ENCODE measurements at places on chromosomes 1 and 21. TPM values are rescaled to one million over a fixed set of nuclear protein-coding genes. Genes with fewer than 3 reads are reported as not detected.

LCE1D gene
- not detected for total RNA-seq

DNA sequence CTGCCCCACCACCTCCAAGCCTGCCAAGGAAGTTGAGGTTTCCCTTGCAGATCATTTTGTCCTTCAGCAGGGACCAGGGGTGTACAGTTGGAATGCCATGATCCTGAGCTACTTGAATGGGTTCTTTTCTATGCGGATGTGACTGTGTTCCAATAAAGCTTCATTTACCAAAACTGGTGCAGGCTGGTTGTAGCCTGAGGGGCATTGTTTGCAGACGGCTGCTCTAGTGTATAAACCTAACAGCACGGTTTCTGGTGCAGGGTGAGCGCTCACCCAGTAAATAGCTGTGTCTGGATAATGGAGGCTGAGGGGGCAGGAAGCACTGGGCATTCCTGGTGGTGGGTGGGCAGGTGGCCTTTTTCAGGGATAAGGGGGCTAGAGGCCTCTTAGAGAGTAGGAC, 72.7 kb upstream of the ACTL8 start:
- H3K27ac ChIP-seq, result no peak overlapping the region
- H3K36me3 ChIP-seq, result no peaks in the 10 kb centered on the region
- no peak for DNase-seq

DNA sequence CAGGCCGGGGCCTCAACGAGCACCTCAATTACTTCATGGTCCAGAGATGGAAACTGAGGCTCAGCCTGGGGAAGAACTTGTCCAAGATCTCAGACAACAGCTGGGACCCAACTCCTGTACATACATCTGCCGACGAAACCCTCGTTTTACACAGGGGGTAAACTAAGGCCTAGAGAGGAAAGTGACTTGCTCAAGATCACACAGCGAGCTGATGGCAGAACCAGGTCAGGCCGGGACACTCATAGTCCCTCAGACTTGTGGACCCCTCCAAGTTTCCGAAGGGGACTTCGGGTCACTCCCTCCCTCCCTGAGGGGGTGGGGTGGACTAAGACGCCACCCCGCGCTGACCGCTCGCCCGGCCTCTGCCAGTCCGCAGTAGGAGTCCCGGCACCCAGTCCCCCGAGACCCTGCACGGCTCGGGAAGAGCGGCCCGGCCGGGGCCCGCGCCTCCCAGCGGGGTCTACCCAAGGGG, 430 bp downstream of the WASF2 start:
- H3K36me3 ChIP-seq, result peaks cover 5% of the 10 kb centered on the region
- H3K27ac ChIP-seq, result peak overlapping the region; percentile 97
- H3K4me1 ChIP-seq, result peaks cover 37% of the 10 kb centered on the region
- H3K4me3 ChIP-seq, result peak overlapping the region; percentile 97

MTARC2 gene
- total RNA-seq, result not detected

PTPRU gene
- 0.83 TPM for total RNA-seq

TUFT1 gene
- total RNA-seq, result 4.8 TPM

- no peaks in the 10 kb centered on the region for H3K4me1 ChIP-seq
- H3K27me3 ChIP-seq, result no peaks in the 10 kb centered on the region
Measured at GRCh38 chr1:114561333-114561732, 20.1 kb downstream of the BCAS2 start.

DNA sequence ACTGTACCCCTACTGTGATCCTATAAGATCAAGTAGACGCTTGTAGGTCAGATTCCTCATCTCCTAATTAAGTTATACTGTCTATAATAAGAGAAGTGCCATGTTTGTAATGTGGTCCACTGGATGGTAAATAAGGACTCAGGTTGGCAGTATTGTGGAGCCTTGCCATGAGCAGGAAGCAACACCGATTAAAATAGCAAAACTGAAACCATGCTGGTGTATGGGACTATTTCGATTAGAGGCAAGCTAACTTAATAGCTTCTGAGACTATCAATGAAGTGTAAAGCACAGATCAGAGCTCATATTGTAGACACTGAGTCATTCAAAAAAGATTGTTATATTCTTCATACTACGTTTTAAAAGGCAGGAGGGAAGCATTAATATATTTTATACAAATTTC, 348.8 kb downstream of the HHAT start:
- H3K36me3 ChIP-seq, result no peaks in the 10 kb centered on the region
- no peaks in the 10 kb centered on the region for H3K4me1 ChIP-seq
- no peak overlapping the region for H3K4me3 ChIP-seq
- no peak overlapping the region for H3K27ac ChIP-seq
- no peak for DNase-seq

LCE2A gene
- not detected for total RNA-seq

- H3K27ac ChIP-seq, result no peak overlapping the region
- H3K4me1 ChIP-seq, result no peaks in the 10 kb centered on the region
Measured at GRCh38 chr1:82517586-82517985, 716.9 kb downstream of the ADGRL2 start.

MCOLN3 gene
- 0.74 TPM for total RNA-seq

EDARADD gene
- 1.9 TPM for total RNA-seq

- H3K27me3 ChIP-seq, result no peaks in the 10 kb centered on the region
- H3K36me3 ChIP-seq, result no peaks in the 10 kb centered on the region
- H3K4me1 ChIP-seq, result peaks cover 17% of the 10 kb centered on the region
- H3K27ac ChIP-seq, result no peak overlapping the region
- peak overlapping the region; percentile 94 for H3K4me3 ChIP-seq
Measured at GRCh38 chr1:151147132-151147503, 687 bp upstream of the SEMA6C start.

DNA sequence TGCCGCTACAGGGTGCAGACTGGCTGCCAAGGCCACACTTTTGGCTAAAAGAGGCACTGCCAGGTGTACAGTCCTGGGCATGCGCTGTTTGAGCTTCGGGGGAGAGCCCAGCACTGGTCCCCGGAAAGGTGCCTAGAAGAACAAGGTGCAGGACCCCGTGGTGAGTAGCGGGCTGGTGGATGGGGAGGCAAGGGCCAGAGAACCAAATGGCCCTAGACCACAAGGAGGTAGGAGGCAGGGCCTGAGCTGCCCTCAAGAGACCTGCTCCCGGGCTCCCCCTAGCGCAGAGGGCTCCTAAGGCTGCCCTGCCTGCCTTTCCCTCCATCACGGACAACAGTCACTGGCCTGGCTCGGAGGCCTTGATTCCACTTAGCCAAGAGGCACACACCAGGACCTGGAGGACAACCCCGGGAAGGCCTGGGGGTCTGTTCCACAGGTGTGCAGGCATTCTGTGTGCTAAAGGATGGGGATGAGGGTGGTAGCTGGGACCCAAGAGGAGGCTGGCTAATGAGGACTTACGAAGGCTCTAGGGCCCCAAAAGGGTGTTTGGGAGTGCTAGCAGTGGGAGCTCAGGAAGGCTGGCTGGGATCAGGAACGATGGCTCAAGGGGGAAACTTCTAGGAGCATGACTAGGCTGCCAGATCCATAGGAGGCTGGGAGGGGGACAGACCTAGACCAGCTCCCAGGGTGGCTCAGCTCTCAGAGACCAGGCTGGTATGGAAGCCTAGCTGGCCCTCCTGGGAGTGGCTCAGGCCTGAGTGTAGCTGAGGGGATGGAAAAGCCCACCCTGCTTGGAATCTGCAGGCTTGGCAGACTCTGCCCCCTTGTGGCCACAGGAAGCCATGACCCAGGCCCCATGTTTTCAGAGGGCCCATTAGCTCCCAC, 742 bp downstream of the ARTN start:
- peak overlapping the region; percentile 72 for H3K4me3 ChIP-seq
- no peaks in the 10 kb centered on the region for H3K36me3 ChIP-seq
- peaks cover 23% of the 10 kb centered on the region for H3K4me1 ChIP-seq
- peak; percentile 80 for DNase-seq

DMBX1 gene
- total RNA-seq, result not detected

FAM3B gene
- not detected for total RNA-seq

DNA sequence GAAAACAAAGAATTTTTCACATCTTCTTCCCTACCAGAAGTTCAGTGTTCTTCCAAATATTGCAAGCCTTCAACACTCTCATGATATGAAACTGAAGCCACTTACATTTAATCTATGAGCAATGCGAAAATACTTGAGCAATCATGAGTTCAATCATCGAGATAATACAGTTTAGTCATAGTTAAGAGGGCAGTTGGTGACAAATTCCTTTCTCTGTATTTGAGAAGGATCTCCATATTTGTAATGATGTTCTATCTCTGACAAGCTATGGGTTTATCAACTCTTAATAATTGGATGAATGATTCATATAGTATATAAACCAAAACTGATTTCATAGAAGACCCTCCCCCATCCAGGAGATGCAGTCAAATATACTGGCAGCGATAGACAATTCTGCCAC, 29.7 kb upstream of the PYHIN1 start:
- peak overlapping the region; percentile 21 for H3K4me3 ChIP-seq
- no peak for DNase-seq
- peaks cover 1% of the 10 kb centered on the region for H3K36me3 ChIP-seq

AHCYL1 gene
- 101 TPM for total RNA-seq

CBR1 gene
- total RNA-seq, result 38.5 TPM

DNA sequence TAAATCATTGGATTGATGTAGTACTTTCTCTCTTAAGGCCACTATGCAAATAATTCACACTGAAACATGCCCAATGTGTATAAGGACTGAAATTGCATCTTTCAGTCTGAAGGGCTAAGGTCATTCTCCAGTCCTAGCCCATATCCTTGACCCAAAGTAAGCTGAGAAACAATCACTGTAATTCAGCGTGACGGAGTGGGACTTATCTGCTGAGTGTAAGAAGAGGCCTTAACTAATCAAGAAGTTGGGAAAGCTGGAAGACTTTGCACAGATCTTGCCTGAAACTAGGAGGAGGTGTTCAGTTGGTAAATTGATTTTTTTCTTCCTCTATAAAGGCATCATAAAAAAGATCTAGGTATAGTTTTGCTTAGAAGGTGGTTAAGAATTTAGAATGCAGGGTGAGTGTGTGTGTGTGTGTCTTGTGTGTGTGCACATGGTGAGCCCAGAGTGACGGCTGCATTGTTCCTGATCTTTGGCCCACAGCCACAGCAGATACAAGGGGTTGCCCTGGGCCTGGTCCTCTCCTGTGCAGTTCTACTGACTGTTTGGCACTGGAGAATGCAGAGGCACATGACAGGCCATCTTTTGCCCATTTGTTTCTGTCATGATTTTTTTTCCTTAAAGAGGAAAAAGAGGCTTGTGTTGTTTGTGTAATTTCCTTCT, 13.3 kb upstream of the PPP2R5A start:
- no peaks in the 10 kb centered on the region for H3K36me3 ChIP-seq
- H3K4me1 ChIP-seq, result no peaks in the 10 kb centered on the region
- peaks cover 8% of the 10 kb centered on the region for H3K27me3 ChIP-seq
- H3K4me3 ChIP-seq, result no peak overlapping the region
- no peak for DNase-seq

GRCh38 chr1:228321435-228321834, 85.2 kb downstream of the TRIM11 start:
- H3K4me3 ChIP-seq, result no peak overlapping the region
- no peak for DNase-seq
- H3K36me3 ChIP-seq, result no peaks in the 10 kb centered on the region
- no peak overlapping the region for H3K27ac ChIP-seq

DNA sequence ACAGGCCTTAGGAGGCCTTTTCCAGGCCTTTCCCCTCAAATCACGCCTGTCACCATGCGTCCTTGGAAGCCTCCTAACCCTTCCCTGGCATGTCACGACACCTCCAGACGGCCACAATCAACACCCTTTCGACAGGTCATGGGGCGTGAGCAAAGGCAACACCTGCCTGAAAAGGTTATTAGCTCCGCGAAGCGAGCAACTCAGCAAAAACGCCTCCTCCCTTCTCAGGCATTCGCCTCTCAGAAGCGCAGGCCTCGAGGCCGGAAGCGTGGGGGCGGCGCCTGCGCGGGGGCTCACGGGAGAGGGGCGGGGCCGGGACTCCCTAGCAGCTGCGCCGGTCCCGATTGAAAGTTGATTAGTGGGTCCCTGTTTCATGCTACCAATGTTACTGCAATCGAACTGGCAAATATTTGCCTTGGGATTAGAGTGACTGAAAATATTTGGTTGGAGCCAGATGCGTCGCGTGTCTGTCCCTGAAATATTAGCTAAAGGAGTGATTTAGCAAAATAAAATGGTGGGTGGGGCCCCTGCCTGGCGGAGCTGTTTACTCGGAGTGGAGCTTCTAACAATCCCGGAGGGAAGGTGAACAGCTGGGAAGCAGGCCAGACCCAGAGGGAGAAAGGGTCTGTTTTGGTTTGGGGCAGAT, 44.9 kb downstream of the GFI1 start:
- H3K4me3 ChIP-seq, result no peak overlapping the region
- H3K4me1 ChIP-seq, result peaks cover 19% of the 10 kb centered on the region
- H3K36me3 ChIP-seq, result no peaks in the 10 kb centered on the region
- no peak for DNase-seq
- no peak overlapping the region for H3K27ac ChIP-seq

DNA sequence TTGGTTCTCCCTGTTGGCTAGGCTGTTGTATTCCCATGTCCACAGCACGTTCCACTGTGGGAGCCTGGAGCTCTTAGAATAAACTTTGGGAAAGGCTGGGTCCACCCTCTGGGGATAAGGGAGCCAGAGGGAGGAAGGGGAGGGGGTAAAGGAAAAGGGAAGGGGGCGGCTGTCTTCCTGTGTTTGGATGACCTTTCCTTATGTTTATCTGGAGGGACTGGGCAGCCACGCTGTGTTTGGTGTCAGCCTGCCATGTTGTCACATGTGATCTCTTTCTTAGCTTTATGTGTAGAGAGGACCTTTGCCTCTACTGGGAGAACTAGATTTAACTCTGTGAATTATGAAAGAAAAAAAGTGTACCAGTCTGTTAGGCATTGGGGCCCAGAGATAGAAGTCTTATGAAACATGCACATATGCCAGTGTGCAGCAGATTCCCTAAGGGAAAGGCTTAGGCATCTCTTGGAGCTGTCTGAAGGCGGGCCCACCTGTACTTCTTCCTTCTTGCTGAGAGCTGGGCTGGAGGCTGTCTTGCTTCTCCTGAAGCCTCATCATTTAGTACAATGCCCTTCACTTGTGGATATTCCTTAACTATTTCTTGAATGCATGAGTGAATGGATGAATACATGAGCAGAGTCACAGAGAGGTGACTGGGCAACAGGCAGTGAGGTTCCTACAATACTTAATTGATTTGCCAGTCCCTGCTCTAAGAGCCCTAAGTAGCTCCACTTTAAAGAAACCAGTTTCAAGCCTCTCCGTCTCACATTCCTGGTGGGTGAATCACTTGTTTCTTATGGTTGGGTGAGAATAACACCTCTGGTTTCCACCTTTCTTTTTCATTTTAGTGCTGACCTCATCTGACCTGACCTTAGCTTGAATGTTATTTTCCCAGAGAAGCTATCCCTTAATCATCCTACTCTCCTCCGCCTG, 62.5 kb upstream of the ARHGAP29 start:
- H3K4me3 ChIP-seq, result no peak overlapping the region
- H3K27ac ChIP-seq, result no peak overlapping the region
- peaks cover 16% of the 10 kb centered on the region for H3K27me3 ChIP-seq
- H3K36me3 ChIP-seq, result no peaks in the 10 kb centered on the region

Measured in activated T-cell treated with anti-CD3 and anti-CD28 coated beads, Interleukin-2, amount 50 U/mL, for 72 hours (primary cell).